ENCODE measurements at places on chromosomes 3 and 15.

GRCh38 chr15:27183201-27183600 lies 212.2 kb downstream of the GABRG3 start:
- DNase-seq = no peak

DNA sequence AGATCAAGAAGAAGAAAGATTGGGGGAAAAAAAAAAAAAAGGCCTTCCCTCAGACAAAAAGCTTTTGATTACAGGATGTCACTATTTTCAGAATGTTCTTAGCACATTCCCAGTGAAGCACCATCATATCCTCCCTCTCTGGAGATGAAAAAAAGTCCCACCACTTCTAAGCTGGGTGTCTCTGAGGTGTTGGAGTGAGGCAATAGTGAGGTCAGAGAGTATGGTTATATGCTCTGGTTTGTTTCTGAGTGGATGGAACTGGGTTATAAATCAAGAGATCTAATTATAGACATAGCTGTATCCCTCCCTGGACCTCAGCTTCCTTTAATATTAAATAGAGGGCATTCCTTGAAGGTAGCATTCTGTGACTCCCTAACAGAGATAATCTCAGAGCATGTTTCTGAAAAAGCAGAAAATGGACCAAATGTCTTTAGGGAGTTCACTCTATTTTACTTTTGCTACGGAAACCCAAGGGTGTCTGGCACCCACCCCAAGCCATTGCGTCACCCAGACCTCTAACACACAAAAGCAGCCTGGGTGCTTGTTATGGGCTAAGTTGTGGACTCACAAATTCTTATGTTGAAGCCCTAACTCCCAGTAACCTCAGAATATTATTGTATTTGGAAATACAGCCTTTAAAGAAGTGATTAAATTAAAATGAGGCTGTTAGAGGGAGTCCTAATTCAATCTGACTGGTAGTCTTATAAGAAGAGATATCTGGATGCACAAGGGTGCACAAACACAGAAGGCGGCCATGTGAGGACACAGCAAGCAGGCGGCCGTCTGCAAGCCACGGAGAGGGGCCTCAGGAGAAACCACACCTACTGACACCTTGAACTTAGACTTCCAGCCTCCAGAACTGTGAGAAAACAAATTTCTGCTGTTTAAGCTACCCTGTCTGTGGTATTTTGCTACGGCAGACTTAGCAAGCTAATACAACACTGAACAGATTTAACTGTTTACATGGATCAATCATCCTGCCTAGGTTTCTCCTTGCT lies 81.5 kb downstream of the MB21D2 start:
- DNase-seq = no peak

DNA sequence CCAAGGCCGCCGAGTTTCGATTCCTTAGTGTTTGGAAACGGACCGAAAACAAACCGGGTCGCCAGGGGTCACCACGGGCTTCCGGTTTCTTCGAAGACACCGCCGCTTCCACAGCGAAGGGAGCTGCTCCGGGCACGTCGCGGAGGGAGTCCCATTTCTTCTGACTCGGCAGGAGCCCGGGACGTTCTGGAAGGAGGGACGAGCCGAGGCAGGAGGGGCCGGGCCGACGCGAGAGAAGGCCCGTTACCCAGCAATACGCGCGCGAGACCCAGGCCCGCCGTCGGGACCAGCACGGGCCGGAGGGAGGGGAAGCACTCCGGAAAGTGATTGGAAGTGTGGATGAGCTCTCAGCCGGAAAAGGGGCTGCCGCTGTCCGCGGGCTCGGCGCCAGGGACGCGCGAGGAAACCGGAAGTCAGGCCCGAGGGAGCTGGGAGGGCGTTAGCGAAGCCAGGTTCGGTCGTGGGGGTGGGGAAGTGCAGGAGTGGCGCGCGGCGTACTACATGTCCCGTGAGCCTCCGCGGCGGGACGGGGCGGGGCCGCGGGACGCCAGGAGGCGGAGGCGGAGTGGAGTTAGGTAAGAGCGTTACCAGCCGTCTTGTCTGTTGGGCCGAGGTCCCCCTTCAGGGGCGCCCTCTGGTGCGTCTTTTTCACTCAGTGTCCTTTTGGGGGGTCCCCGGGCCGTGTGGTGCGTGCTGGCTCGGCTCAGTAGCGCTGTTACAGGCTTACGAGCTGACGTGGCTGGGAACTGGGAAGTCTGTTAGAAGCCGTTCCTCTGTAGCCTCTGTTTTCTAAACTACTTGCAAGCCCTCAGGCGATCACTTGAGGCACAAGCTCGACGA lies at the start of the genes AZI2 and ZCWPW2:
Gene AZI2 (minus strand): TSS at position 196 of the 840 bp plus-strand sequence. CDS start 8,207 bp downstream, outside the sequence.
Gene ZCWPW2 (plus strand): TSS at position 93 of the 840 bp plus-strand sequence. CDS start 64,348 bp downstream, outside the sequence.
- DNase-seq = peak; percentile 91

DNA sequence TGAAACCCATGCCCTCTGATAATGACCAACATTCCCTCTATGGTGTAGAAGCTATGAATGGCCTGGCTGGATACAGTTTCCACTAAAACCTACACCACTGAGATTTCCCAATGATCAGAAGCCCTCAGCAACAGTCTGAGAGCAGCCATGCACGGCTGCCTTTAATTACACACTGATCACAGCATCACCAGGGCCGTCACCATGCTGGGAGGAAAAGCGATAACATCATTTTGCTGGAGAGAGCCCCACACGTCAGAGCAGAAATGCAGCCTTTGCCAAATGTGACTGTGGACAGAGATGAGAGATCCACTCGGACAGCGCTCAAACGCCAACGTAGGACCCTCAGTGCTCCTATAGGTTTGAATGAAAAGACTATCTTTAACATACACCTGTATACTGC lies 135.0 kb downstream of the XXYLT1 start:
- DNase-seq = no peak

- no peak for DNase-seq
These were observed 92.9 kb downstream of the WDR76 start for GRCh38 chr15:43919540-43920253.

- no peak for DNase-seq
These were observed 20.4 kb downstream of the LDHAL6B start for GRCh38 chr15:59227021-59227420.

DNA sequence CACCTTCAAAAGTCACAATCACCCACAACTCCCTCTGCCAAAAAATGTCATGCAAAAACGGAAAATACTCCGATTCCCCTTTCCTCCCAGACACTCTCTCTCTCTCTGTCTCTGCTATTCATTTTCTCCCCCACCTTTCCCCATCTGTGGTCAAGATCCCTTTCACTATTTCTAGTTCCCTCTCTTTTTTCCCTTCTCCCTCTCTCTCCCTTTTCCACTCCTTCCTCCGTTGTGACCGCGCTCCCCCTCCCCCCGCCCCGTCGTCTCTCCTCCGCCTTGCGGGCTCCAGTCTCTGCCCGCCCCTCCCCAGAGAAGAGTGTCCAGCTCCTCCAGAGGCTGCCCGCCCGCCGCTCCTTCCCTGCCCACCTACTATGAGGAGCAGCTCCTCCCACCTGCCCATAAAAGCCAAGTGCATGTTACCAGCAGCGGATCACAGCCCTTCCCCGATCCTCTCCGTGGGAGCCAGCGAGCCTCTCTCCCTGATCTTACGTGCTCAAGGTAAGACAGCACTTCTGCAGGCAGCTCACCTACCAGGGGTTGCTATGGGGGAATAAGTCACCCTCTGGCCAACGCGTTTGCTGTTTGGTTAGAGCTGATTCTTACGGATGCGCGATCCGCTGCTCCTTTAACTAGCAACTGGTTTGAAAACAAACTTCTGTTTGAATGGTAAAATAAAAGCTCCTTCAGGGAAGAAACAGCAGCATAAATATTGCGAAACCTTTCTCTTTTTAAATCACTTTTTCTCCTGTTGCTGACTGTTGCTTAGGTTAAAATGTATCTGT lies at the start of gene COL8A1:
Gene COL8A1 (plus strand): TSS at position 428 of the 782 bp plus-strand sequence. CDS start 152,089 bp downstream, outside the sequence.
- no peak for DNase-seq

DNA sequence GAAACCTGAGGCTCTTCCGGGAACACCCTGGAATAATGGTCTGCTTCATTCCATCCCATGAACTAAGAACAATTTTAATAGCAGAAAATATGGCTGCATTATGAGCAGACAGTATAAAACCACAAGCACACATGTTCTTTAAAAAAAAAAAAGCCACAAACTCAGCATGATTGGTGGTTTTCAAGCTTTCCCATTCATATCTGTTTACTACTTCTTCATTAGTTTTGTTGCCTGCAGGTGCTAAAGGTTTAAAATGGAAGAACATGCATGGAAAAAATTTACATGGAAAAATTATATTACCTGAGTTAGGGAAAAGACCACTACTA lies 137.9 kb upstream of the HES1 start:
- DNase-seq = no peak
